ENCODE measurements at places on chromosomes 2 and 18.

- no peak for DNase-seq
These were observed 269.6 kb upstream of the SIX3 start for GRCh38 chr2:44671916-44672315.

GRCh38 chr2:102256276-102256675, 55.1 kb upstream of the IL1RL1 start:
- no peak for DNase-seq

- DNase-seq: no peak
These were observed 85.4 kb downstream of the DPP4 start for GRCh38 chr2:161988589-161988988.

DNA sequence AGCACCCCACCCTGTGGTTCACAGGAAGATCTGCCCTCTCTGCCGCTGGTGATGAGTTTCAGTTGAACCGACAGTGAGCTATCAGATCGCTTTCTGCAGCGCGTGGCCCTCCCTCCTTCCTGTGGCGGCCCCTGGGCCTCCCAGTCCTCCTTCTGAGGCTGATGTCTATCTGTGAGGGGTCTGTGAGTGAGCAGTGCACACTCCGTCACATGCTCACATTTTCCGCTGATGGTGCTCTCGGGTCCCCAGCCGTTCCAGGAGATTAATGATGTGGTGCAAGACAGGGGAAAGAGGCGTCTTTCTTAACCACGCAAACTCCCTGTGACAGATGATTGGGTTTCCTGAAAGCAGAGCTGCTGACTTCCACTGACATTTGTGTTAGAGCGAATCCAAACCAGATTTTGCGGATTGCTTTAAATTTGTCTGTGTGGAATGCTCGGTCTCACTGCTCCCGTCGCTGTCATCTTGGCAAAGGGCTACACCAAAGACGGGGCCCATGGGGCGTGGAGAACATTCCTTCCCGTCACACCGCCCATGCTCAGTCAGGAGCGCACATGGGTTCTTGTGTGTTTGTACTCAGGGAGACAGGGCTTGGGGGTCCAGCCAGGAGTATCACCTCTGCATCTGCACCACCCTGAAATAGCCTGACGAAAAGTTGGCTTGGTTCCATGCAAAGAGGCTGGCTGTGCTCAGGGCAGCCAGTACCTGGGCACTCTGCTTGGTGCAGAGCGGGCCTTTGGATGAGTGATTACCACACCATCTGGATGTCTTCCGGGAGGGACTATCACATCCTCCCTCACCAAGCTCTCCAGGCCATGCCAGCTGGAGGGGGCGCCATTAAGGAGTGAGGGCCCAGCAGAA, 154.7 kb upstream of the HS6ST1 start:
- no peak for DNase-seq

DNA sequence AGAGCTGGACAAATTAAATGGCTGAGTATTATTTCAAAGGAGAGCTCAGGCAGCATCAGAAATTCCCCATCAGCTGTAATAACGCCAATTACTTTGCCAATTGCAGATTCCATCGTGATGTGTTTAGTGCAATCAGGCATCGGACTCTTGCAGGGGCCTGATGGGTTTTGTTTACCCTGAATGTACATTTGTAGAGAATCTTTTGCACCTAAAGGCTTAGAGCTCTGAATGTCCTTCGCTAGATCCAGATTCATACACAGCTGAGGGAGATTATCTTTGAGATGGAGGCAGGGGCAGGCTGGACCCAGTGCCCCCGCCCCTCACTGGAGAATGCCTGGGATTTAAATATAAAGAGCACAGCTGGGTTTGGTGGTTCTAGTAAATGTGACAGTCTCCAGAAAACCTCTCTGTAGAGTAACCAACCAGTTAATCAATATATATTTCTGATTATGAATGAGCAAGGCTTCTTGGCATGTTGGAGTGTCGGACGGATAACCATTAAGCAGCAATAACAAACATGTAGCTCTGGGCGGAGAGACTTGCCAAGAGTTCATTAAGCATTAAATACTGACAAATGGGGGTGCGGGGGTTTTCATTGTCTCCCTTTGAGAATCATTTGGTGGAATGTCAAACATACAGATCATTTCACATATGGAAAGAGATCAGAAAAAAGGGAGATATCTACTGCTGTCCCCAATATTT, 200.9 kb downstream of the SETBP1 start:
- DNase-seq: no peak

- DNase-seq: no peak
These were observed 7.1 kb downstream of the ECEL1 start for GRCh38 chr2:232480201-232481190.
